Activated CD8-positive, alpha-beta memory T cell treated with anti-CD3 and anti-CD28 coated beads for 24 hours (primary cell): ENCODE measurements at places on chromosomes 2 and 18.
A peak's percentile ranks its signal among the peaks of the same experiment; 100 is the strongest.

- DNase-seq = no peak
Observed at GRCh38 chr2:222042666-222043065, 256.1 kb downstream of the PAX3 start.

GRCh38 chr2:233380995-233381637 lies 26.8 kb downstream of the DGKD start:
- no peak for DNase-seq

DNA sequence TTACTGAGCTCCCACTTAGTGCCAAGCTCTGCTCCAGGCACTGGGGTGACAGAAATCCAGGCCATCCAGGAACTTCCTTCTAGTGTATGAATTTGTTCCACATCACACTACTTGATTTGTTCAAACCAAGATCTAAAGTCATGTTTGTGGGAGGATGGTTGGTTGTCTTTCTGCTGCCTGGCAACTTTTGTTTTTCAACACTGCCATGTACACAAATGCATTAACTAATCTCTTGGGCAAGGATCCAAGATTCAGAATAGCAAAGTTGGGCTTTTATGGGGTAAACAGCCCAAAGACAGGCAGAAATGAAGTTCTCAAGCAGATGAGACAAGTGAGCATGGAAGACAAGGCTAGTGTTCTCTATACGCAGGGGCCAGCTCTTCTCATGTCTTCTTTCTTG lies 53.4 kb upstream of the PROKR1 start:
- no peak for DNase-seq

DNA sequence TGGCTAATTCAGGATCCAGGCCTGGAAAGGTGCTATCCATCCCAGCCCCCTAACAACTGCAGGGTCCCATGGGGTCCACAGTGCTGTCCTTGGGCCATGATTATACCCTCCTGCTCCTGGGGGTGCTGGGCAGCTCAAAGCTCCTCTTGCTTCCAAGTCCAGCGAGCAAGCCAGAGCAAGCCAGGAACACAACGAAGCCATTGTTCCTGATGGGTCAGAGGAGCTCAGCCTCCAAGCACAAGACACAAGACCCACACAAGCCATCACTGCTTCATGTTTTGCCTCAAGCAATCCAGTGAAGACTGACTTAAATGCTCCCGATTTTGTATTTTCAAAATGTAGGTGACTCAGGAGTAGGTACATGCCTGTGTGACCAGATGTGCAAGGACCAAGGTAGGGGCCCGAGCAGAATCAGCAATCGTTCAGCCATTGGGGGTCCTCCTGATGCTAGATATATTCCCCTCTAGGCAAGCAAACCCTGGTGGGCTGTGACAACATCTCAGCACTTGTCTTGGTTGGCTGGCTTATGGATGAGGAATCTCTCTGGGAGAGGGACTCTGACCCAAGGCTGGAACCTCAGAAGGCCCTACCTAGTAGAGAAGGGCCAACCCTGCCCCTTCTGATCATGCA lies 90.8 kb downstream of the EPAS1 start:
- DNase-seq = peak; percentile 17

DNA sequence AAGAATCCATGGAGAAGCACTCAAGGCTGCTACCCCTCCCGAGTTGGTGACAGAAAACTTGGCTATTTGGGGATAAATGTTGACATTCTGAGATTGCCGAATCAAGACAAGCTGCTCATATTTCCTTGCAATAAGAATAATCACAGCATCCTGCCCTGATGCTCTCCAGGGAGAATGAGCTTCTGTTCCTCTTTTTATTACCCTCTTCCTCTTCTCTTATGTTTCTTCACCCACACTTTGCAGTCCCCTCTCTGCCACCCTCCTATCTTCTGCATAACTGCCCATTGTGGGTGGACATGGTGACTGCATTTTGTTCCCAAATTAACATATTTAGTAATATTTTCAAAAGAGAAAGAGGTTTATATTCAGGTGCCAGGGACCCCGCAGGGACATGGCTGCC lies 11.9 kb upstream of the MSGN1 start:
- DNase-seq = no peak

DNA sequence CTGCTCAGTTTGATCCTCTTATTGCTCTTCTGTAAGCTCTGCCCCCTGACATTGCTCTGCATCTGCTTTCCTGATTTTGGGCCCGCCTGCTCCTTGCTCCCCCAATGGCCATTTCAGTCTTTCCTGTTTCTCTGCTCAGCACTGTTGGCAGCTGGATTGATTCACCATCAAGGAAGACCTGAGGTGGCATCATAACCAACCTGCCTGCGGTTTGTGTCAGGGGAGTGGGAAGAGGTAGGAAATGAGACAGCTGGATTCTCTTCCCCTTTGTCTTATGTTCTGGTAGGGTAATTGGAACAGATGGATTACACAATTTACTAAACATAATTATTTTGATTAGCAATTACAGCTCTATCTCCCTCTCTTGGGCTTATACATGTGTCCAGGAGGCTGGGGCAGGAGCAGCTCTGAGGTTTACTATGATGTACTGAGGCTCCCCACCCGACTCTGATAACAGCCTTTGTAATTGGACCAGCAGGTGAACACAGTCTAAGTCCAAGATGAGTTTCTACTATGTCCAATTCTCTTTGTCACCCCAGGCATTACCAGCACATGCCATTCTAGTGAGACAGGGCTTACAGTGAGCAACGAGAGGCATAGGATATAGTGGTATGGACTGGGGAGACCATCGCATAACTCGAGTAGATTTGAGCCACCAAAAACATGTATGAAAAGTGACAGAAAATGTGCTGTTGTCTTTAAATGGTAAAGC lies 151.8 kb upstream of the MMADHC start:
- no peak for DNase-seq

- DNase-seq = no peak
Observed at GRCh38 chr18:47441914-47442313, 190.5 kb upstream of the SKOR2 start.

GRCh38 chr2:148860037-148860436 lies 15.0 kb upstream of the KIF5C start:
- DNase-seq = no peak
